ENCODE measurements at places on chromosomes 5 and 9.

DNA sequence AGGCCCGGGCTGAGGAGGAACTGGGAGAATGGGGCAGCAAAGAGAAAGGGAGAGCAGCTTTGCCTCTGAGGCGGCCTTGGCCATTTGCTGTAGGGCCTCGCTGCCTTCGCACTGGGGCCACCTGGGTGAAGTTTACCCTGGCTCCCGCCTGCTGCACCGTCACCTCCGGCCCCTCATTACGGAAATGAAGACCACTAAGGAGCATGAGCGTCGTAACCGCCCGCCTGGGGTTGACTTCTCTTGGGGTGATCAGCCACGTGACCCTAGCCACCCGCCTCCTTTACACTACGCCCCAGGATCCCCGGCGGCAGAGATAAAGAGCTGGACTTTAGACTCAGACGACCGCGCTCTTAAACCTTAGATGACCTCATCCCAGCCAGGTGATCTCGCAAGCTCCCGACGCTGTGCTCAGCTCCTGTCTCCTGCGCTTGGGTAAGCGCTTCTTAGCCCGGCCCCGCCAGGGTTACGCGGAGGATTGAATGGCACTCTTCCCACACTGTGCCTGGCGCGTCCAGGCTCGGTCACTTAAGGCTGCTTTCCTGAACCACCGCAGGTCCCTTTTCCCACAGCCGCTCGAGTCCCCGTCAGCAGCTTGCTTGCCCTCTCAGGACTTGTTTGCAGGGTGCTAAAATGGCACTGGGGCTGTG lies 107.9 kb upstream of the LARP1 start:
- no peak for DNase-seq

DNA sequence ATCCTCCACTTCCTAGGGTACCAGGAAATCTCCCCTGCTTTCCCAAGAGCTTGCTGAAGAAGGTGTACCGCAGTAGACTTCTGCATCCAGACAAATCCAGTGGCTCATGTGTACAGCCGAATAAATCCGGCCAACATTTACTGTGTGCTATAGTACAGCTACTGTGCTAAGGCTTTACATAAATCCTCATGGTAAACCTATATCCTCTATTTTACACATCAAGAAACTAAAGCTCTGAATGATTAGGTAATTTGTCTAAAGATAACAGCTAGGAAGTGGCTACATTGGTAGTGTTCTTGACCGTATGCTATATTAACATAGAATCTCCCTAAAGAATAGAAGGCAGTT lies 511 bp upstream of the WDR41 start:
- DNase-seq, result no peak

DNA sequence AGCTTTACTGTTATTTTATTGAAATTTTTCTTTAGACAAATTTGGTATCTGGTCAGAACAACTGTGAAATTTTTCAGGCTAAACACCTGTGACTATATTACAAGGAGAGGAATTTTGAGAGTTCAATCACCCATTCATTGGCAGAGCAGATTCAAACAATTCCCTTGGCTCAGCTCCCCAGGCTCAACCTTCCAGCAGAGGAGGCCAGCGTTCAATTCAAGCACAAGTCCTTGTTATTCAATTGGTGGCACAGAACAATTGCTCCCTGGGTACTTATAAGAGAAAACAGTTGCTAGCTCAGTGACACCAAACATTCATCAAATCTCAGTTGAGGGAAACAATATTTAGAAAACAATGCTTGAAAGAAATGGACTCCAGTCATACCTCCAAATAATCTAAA lies 83.3 kb downstream of the SUSD1 start:
- no peak for DNase-seq

- DNase-seq, result no peak
Observed at GRCh38 chr9:93655621-93656425, 79.4 kb downstream of the PHF2 start.

GRCh38 chr5:20166456-20166855 lies 178.5 kb upstream of the CDH18 start:
- DNase-seq, result no peak
